ENCODE measurements at places on chromosomes 13 and 19.

DNA sequence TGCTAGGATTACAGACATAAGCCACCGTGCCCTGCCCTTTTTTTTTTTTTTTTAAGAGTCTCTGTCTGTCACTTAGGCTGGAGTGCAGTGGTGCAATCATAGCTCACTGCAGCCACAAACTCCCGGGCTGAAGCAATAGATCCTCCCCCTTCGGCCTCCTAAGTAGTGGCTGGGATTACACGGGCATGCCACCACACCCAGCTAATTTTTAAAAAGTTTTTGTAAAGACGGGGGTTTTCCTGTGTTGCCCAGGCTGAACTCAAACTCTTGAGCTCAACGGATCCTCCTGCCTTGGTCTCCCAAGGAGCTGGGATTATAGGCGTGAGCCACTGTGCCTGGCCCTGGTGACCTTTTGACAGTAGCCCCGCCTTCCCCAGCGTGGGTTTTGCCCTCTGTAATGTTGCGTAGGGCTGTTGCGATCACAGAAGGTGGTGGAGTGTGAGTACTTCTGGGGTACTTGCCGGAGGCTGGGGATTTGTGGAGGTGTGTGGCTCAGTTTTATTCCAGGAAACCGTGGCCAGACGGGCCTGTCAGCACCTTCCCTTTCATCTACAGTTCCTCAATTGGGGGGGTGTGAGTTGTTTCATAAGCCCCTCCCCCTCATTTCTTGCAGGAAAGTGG, 11.6 kb upstream of the RETN start:
- no peak for DNase-seq

DNA sequence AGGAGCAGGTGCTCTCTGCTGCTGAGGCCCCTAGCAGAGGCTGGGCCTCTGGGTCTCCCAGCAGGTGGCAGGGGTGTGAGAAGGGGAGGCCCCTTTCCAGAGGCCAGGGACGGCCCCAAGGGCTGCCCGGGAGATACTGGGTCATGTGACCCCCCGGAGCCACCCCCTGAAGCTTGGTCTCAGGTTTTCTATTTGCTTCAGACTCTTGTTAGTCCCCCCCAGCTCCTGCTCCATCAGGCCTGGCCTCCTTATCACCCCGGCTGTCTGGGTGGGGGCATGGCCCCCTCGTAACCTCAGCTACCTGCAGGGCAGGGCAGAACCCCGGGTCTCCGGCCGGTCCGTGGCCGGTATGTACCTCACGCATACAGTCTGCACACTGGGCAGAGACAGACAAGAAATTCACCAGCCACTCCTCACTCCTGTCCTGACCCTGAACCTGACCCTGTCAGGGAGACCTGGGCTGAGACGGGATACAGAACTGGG, 13.2 kb upstream of the TCF3 start:
- no peak for DNase-seq

DNA sequence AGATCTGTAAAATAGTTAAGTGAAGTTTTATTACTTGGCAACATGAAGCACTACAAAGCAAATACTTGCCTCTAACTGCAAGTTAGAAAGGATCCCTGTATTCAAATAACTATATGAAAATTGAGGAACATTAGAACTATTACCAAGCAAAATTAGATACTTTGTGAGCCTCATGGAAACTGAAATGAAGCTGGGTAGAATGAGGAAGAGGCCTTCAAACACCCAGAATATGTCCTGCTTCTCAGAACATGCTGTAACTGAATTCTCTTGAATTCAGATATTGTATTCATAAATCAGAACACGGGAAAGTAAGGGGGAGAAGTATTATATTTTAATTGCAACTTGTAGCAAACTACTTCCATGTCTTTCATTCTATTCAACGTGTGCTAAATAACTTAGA, 947.9 kb downstream of the PCDH17 start:
- no peak for DNase-seq

DNA sequence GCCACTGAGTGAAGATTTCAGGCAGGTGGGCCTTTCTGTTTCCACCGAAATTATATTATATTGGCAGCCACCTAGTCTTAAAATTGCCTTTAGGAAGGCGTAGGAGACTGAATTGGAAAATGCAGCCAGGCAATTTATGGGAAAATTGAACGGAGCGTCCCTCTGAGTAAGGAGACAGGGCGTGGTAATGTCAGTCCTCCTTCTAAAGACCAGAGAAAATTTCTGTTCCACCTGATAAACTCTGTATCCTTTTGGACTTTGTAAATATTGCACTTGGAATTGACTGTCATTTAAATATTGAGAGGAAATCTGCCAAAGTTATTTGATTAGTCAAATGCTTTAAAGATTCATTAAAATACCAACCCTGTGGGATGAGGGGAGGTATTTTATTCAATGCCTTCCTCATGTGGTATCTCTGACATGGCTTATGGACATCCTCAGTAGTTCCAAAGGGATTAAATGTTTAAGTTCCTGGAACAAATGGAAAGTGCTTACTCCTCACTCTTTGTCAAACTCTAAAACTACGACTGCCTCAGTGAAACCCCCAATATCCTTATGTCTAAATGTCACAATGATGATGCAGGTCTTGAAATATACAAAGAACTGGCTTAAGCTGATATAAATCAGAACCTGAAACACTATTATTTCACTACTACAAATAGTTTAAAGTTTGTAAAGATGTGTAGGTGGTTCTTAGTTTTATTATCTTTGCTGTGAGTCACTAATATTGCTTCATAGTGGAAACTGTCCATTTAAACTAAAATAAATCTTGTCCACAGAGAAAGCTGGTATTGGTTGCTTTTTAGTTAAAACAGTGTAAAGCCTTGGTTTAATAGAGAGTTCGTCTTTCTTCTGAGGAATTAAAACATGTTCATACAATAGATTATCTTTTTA, 203.2 kb downstream of the FGF14 start:
- no peak for DNase-seq

GRCh38 chr19:41870401-41870873, 6.6 kb upstream of the CD79A start:
- DNase-seq = no peak

DNA sequence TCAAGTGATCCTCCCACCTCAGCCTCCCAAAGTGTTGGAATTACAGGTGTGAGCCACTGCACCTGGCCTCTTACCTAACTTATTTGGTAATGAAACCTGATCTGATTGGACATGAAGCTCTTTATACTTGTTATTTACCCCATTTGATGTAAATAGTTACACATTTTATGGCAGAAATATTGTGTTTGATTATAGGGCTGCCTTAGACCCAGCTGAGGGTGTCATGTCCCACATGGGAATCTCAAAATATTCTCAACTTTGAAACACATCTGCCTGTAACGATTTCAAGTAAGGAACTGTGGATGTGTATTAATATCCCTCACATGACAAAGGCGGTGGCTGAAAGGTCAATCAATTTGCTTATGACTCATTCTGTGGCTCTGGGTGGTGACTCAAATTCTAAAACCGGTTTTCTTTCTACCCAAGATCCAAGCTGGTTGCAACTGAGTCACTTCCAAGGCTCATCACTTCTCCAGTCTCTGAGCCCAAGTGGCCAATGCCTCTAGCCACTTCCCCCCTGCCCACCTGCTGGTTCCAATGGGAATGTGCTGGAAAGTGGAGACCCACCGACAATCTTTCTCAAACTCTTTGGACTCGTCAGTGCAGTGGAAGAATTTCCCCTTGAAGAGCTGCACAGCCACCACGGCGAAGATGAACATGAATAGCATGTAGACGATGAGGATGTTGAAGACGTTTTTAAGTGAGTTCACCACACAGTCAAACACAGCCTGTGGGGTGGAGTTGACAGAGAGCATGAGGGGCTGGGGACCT, 110.9 kb downstream of the IER2 start:
- no peak for DNase-seq

Measured in stimulated activated CD4-positive, alpha-beta T cell treated with anti-CD3 and anti-CD28 coated beads, TNF-alpha, amount 100 ng/mL, for 1 hour (primary cell).